ENCODE measurements at places on chromosomes 2 and 18. TPM values are rescaled to one million over a fixed set of nuclear protein-coding genes. Genes with fewer than 3 reads are reported as not detected.

SEMA4F gene
- total RNA-seq, result 12.0 TPM

GREB1 gene
- total RNA-seq, result 2.6 TPM

RAX gene
- total RNA-seq, result not detected

LRP1B gene
- total RNA-seq, result not detected

ABCG8 gene
- not detected for total RNA-seq

INPP5D gene
- 0.70 TPM for total RNA-seq

FN1 gene
- total RNA-seq, result 192 TPM

PHLPP1 gene
- total RNA-seq, result 8.9 TPM

SETBP1 gene
- 0.47 TPM for total RNA-seq

TACR1 gene
- 0.06 TPM for total RNA-seq

EVA1A gene
- total RNA-seq, result 7.8 TPM

TMEM169 gene
- 0.59 TPM for total RNA-seq

EFR3B gene
- total RNA-seq, result 10.1 TPM

SAG gene
- not detected for total RNA-seq

EML6 gene
- total RNA-seq, result 1.5 TPM

RUFY4 gene
- total RNA-seq, result not detected

KCNF1 gene
- 47.2 TPM for total RNA-seq

SEPTIN2 gene
- total RNA-seq, result 264 TPM

CTLA4 gene
- not detected for total RNA-seq

FRZB gene
- total RNA-seq, result 0.12 TPM

SP9 gene
- 1.9 TPM for total RNA-seq

RAB6C gene
- not detected for total RNA-seq

SKOR2 gene
- total RNA-seq, result not detected

ZNF385B gene
- not detected for total RNA-seq

ASPRV1 gene
- total RNA-seq, result 0.23 TPM

FABP1 gene
- total RNA-seq, result not detected

LRRC30 gene
- total RNA-seq, result not detected

GALR1 gene
- not detected for total RNA-seq

ANKRD36 gene
- 7.1 TPM for total RNA-seq

REG1B gene
- total RNA-seq, result not detected

ITGB1BP1 gene
- total RNA-seq, result 164 TPM

ECEL1 gene
- total RNA-seq, result 0.19 TPM

CFAP210 gene
- 0.27 TPM for total RNA-seq

DCDC2C gene
- 0.38 TPM for total RNA-seq

STARD6 gene
- total RNA-seq, result not detected

TDRD15 gene
- total RNA-seq, result not detected

SERPINB4 gene
- total RNA-seq, result 0.08 TPM

CHMP1B gene
- 48.1 TPM for total RNA-seq

CAVIN2 gene
- total RNA-seq, result 48.1 TPM

FIGN gene
- total RNA-seq, result 2.0 TPM
